Stimulated activated CD4-positive, alpha-beta T cell treated with anti-CD3 and anti-CD28 coated beads, TNF-alpha, amount 100 ng/mL, for 1 hour (primary cell): ENCODE measurements at places on chromosomes 4 and X.

- DNase-seq, result no peak
Measured at GRCh38 chr4:74534936-74535335, 90.0 kb downstream of the AREG start.

GRCh38 chr4:156100651-156101050 lies 147.0 kb upstream of the CTSO start:
- DNase-seq, result no peak

DNA sequence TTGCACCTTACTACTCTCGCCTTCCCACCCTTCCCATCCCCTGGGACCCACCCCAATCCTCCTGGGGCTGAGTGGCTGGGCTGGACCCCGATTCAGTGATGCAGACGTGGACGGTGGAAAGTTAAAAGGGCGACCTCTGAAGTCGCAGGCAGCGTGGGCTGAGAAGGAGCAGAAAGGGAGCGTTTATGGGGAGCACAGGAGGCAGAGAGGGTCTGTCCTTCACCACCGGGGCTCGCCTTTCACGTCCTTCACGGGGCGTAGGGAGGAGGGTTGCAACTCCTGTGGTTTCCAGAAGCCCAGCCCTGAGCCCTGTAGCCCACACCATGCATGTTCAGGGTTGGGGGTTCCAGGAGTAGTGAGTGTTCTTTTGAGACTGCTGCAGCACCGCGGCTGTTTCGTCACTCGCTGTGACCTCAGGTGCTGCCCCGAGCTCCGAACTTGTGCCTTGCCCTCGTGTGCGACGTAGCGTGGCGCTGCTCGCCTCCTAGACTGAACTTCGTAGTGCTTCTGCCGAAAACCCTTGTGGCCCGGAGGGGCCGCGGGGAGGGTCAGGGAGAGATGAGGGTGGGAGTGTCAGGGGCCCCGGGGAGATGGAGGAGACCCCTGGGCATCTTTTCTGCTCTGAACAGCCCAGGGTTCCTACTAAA lies 1.6 kb downstream of the NHS start:
- no peak for DNase-seq

DNA sequence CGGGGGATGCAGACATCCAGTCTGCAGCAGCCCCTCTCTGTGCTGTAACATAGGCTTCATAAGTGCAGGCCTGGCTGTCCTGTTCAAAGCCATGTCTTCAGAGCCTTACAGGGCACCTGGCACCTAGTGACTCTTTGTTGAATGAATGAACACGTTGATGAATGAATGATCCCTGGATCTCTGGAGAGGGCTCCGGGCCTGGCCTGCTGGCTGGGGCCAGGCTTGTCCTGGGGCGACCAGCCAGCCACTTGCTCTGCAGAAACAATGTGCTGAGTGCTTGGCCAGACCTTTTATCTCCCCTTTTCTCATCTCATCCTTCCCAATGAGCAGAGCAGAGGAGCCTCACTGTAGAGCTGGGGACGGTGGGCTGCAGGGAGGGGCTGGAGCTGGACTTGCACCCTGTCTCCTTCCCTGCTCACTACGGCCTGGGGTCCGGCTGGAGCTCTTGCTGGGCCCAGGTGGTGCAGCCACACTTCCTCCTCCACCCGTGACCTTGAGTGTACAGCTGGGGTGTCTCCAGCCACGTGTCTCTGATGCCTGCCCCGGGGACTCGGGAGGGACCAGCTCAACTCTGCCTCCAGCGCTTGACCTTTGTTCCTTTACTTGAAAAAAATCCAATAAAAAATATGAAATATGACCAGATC lies 77.9 kb downstream of the PSAPL1 start:
- DNase-seq, result no peak

DNA sequence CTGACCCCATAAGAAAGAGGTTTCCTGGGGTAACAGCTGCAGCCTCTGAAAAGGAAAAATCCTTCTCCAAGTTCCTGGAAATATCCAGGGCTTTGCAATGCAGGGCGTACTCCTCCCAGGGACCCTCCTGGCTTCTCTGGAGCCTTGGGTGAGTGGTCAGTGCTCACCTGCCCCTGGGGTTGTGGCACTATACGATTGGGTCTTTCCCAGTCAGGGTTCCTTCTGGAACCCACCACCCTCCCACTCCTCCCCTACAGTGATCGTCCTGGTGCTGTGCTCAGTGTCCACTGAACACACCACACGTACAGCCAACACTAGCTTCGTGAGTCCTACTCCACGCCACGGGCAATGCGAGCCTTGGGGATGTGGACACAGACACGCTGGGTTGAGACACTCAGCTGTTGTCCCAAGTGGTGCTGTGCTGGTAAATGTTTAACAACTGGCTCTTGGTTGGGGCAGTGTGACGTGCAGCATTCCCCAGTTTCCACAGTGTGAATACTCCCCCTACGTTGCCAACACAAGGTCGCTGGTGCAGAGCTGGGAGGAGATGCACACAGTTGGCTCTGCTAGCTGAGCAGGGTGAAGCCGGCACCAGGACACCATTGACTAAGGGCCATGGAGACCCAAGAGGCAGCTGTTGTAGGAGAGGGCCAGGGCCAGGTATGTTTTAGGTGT lies 65.4 kb downstream of the HTRA3 start:
- DNase-seq, result no peak

DNA sequence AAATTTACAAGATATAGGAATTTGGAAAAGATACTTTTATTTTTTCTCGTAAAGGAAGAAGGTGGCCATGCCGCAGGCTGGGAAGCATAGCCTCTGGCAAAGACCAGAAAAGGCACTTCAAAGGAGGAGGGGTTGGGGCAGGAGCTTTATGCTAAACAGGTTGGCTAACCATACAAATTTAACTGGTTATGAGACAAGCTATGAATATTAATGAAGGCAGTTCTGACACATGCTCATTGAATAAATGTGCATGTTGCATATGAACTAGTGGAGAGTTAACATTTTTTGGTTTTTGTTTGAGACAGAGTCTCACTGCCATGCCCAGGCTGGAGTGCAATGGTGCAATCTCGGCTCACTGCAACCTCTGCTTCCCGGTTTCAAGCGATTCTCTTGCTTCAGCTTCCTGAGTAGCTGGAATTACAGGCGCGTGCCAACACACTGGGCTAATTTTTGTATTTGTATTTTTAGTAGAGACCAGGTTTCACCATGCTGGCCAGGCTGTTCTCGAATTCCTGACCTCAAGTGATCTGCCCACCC lies 36.5 kb downstream of the GALNTL6 start:
- no peak for DNase-seq

DNA sequence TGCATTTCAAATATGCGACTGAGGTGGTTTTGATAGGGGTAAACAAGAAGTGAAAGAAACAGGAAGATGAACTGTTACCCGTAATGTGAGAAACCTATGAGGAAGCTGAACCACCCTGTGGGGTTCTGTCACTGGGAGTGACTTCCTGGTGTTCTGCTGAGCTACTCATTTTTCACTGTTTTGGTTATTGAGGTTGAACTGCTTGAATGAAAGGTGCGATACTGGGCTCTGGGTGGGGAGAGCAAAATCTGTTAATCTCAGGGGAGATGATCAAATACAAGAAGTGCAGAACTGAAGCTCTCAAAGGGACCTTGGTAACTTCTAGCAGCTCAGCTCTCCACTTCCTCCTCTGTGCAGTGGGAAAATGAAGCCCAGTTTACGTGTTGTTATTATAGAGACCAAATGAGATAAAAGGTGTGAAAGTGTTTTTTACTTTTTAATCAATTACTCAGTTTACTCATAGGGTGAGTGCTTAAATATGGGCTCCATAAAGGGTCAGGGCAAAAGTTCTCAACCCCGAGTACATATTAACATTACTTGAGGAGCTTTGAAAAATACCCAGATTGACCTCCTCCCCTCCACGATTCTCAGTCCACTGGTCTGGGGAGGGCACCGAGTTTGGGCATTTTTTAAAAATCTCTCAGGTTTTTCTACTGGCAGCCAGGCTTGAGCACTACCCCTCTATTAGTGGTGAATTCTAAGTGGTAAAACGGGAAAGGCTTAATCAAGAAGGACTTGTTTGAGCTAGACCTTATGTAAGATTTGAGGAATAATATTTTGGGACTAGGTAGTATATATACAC lies 66.7 kb downstream of the COQ2 start:
- peak; percentile 30 for DNase-seq
